ENCODE measurements at places on chromosomes 16 and 17. TPM values are rescaled to one million over a fixed set of nuclear protein-coding genes. Genes with fewer than 3 reads are reported as not detected.

GRCh38 chr17:37792787-37793186 lies 47.9 kb upstream of the HNF1B start:
- DNase-seq = no peak

GRCh38 chr16:86707171-86707570 lies 128.8 kb downstream of the FOXL1 start:
- no peak for DNase-seq

DNA sequence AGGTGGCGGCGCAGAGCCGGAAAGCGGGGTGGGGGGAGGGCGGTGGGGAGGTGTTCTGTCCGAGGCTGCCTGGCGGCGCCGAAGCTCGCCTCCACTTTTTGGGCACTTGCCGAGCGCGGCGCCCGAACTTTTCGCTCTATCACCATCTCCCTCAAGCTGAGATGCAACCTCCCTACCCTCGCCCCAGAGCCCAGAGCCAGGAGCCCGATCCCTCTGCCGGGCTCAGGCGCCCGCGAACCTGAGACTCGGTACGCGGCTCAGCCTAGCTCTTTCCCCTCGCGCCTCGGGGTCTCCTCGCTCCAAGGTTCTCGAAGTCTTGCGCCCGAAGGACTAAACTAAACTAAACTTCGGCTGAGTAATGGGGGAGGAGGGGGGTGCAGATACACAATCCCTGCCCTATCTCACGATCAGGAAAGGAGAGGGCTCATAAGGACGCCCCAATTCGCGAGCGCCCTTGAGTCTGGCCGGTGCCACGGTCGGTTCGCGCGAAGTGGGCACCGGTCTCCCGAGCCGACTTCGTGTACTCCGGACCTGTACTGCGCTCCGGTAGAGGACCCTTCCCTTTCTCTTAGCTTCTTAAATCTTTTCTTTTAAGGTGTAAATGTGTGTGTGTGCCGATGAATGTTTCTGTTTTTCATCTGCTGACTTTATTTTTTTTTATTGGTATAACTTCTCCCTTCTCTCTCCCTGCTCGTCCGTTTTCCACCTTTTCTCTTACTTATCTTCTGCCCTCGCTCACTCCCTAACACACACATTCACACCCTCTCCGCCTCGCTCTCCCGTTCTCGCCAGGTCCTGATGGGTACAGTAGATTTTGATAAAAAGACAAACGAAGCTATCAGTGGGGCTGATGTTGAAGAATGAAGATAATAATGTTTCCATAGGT lies 1.9 kb upstream of the SALL1 start:
- DNase-seq = no peak

Gene SOST
- 62.3 TPM for polyA plus RNA-seq

- no peak for DNase-seq
Measured at GRCh38 chr17:68248199-68248825, 469 bp downstream of the AMZ2 start.

Gene FZD2
- polyA plus RNA-seq = 31.6 TPM

Measured in right renal pelvis (tissue), 4 donors.